CD4-positive, alpha-beta T cell treated with Interleukin-6 at 100 ng/mL for 8 hours (primary cell): ENCODE measurements at places on chromosomes 7 and 10.

DNA sequence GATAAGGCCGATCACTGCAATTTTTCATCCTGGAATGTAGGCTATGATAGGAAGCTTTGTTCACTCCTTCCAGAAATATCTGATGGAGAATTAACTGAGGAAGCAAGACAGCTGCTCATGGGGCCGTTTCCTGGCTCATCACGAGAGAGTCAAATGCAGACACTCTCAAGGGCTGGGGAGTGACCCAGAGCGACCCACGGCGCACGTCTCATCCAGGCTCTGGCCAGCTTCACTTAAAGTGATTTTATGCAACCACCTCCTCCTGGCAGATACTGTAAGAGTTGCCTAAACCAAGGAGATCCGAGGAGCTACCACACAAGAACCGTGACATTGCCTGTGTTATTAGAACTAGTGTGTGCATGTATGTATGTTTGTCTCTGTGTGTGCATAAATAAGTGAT is 530.8 kb downstream of the TCERG1L start:
- no peak for DNase-seq

- DNase-seq: no peak
These were observed 181.1 kb downstream of the PRKG1 start for GRCh38 chr10:51255381-51255780.

DNA sequence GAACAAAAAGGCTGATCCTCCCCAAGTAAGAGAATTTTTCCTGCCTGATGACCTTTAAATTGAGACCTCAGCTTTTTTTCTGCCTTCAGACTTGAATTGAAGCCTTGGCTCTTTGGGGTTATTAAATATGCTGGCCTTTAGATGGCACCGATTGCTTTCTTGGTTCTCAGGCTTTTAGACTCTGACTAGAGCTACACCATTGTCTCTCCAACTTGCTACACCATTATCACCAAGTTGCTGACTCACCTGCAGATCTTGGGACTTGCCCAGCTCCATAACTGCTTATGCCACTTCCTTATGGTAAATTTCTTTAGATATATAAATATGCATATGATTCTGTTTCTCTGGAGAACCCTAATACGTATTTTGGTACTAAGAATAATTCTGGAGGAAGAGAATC is 3.1 kb upstream of the ABCA13 start:
- DNase-seq: no peak

GRCh38 chr7:112765105-112765504 is 25.1 kb downstream of the TMEM168 start:
- DNase-seq: no peak

- no peak for DNase-seq
These were observed 364.7 kb downstream of the RPS24 start for GRCh38 chr10:78398382-78398781.

- no peak for DNase-seq
These were observed 12.6 kb upstream of the OPALIN start for GRCh38 chr10:96371356-96371755.

DNA sequence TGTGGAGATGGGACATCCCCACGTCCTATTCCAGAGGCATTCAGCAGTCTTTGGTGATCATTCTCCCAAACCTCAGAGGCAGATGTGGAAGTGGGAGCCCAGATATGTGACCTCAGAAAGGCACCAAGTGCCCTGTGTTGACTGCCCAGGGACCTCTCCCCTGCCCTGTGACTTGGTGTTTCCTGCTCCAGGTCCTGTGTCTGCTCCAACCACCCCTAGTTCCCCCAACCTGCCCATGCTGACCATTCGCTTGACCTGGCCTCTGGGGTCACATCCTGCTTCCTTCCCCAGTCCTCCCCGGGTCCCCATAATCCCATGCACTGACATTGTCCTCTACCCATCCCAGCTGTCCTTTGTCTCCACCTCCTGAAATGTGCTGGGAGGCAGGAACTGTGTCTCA is 7.6 kb downstream of the CYP26A1 start:
- DNase-seq: no peak

DNA sequence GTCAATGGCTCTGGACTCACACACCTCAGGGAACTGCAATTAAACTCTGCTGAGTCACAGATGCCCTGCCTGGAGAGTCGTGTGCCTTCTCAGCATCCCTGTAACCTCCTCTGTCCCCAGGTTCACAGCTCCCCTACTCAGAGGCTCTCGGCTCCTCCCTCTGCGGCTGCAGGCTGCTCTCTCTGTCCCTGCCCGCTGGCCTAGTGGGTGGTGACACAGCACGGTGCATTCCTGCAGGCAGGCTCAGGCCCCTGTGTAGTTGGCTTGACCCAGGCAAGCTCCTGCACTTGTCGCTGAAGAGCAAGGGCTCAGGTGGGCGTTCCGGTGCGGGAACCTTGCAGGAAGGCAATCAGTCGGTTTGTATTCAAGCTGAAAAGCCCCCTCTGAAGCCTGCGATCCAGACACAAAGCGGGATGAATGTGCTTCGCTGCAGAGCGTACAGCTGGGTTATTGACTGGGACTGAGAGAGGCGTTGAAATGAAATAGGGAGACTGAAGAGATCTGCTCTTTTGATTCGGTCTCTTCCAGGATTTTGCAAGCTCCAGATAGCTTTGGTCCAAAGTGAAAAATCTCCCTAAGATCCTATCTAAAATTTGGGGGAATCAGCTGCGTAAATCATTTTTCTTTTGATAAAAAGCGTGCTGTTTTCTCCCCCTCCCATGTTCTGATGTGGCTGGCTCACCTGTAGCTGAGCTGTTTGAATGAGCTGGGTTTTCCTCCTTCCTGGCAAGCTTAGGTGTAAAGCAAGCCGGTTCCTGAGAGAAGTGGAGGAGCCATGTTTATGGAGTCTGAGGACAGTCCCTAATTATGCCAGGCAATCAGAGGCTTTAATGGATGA is 208.7 kb upstream of the PHYHIPL start:
- no peak for DNase-seq

GRCh38 chr7:506921-507622 is 12.6 kb downstream of the PDGFA start:
- DNase-seq: no peak

DNA sequence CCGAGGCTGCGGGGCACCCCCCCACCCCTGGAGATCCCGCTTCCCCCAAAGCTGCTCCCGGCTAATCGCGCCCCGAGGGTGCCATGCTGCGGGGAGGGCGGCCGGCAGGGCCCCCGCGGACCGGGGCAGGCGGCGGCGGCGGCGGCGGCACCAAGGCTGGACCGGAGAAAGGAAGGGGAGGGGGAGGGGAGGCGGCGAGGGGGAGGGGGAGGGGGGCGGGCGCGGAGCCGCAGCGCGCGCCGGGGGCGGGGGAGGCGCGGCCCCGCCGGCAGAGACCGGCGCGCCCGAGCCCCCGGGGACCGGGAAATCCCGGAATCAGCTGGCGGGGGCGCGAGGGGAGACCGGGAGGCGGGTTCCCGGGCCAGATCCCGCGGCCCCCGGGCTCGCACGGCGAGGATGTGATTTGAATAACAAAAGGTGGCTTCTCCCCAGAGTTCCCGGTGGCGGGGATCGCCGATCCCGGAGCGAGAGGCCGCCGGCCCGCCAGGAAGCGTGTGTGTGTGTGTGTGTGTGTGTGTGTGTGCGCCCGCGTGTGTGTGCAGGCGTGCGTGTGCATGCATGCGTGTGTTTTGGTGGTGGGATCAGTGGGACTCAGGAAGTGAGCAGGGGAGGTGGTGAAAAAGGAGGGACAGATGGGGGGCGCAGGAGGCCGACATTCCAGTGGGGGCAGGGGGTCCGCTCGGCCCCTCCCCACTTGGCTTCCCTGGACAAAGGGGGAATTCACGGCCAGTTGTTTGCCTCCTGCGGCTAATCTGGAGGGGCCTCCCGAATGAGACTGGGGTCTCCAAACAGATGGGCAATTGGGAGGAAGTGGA is 99.5 kb downstream of the HIP1 start:
- DNase-seq: peak; percentile 23
